Activated CD8-positive, alpha-beta T cell treated with anti-CD3 and anti-CD28 coated beads for 36 hours (primary cell): ENCODE measurements at places on chromosomes 2 and 18. TPM values are rescaled to one million over a fixed set of nuclear protein-coding genes. Genes with fewer than 3 reads are reported as not detected.

The IL36A gene
- not detected for total RNA-seq

The MBP gene
- 41.5 TPM for total RNA-seq

GRCh38 chr2:72994991-72995380 lies 76.5 kb downstream of the SFXN5 start:
- H3K4me3 ChIP-seq = no peak overlapping the region
- no peaks in the 10 kb centered on the region for H3K4me1 ChIP-seq
- no peaks in the 10 kb centered on the region for H3K27me3 ChIP-seq
- DNase-seq = no peak

The GPC1 gene
- 0.83 TPM for total RNA-seq

The VAMP8 gene
- total RNA-seq = 84.5 TPM

GRCh38 chr2:24771764-24772586 lies 21.2 kb downstream of the PTRHD1 start:
- no peak for DNase-seq
- H3K4me1 ChIP-seq = no peaks in the 10 kb centered on the region
- no peak overlapping the region for H3K4me3 ChIP-seq
- H3K36me3 ChIP-seq = peaks cover 5% of the 10 kb centered on the region
- no peaks in the 10 kb centered on the region for H3K27me3 ChIP-seq

The IL37 gene
- total RNA-seq = not detected

DNA sequence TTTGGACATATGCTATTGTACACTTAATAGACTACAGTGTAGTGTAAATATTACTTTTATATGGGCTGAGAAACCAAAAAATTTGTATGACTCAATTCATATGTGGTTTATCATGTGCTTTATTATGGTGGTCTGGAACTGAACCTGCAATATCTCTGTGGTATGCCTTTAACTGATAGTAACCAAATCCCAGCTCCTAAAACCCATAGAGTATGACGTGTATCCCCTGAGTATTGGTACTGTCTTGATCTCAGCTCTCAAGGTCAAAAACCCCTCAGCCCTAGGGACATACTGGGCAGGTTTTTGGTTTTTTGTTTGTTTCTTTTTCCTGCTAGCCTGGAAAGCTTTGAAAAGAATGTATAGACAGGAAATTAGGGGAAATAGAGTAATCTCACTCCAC lies 42.2 kb upstream of the ARHGAP15 start:
- no peaks in the 10 kb centered on the region for H3K27me3 ChIP-seq
- H3K4me1 ChIP-seq = peaks cover 24% of the 10 kb centered on the region

DNA sequence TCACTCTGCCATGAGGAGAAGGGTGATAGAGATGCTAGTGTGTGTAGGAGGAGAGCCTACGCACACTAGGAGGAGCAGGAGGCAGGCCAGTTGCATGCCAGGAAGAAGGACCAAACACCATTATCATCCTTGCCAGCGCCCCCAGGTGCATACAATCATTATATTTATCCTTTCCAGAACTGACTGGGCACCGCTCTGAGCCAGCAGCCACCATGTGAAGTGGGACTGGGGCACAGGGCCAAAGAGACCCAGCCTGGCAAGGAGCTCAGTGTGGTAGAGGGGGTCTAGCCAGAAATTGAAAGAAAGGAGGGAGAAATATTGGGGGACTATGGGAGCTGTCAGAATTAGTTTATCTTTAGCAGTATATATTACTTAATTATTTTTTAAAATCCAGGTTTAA lies 8.3 kb upstream of the GPR148 start:
- no peak overlapping the region for H3K4me3 ChIP-seq
- no peaks in the 10 kb centered on the region for H3K36me3 ChIP-seq
- H3K27me3 ChIP-seq = peaks cover 10% of the 10 kb centered on the region
- no peaks in the 10 kb centered on the region for H3K4me1 ChIP-seq

The DSC2 gene
- not detected for total RNA-seq

The LOXL3 gene
- 0.60 TPM for total RNA-seq

GRCh38 chr18:24991141-24992060 lies 360.6 kb downstream of the ZNF521 start:
- H3K4me3 ChIP-seq = no peak overlapping the region
- H3K36me3 ChIP-seq = no peaks in the 10 kb centered on the region

DNA sequence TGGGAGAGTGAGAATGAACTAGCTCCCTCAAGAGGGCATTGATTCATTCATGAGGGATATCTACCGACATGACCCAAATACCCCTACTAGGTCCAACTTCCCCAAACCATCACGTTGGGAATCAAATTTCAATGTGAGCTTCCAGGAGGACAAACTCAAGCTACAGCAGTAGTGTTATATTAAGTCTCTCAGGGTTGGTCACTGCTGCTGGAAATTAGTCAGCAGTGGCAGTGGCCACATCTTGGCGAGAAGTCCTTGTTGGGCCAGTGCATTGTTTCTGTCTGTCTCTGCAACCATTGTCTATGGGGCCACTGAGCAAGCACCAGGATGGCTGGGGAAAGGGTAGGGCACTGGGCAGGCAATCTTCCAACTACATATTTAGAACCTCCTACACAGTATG lies 47.5 kb downstream of the THUMPD2 start:
- DNase-seq = no peak
- H3K36me3 ChIP-seq = peaks cover 36% of the 10 kb centered on the region
- H3K27ac ChIP-seq = no peak overlapping the region
- H3K27me3 ChIP-seq = peaks cover 2% of the 10 kb centered on the region

- no peak overlapping the region for H3K4me3 ChIP-seq
- H3K27me3 ChIP-seq = no peaks in the 10 kb centered on the region
- DNase-seq = no peak
- H3K36me3 ChIP-seq = no peaks in the 10 kb centered on the region
Measured at GRCh38 chr2:28492282-28492681, 3.6 kb upstream of the PLB1 start.

DNA sequence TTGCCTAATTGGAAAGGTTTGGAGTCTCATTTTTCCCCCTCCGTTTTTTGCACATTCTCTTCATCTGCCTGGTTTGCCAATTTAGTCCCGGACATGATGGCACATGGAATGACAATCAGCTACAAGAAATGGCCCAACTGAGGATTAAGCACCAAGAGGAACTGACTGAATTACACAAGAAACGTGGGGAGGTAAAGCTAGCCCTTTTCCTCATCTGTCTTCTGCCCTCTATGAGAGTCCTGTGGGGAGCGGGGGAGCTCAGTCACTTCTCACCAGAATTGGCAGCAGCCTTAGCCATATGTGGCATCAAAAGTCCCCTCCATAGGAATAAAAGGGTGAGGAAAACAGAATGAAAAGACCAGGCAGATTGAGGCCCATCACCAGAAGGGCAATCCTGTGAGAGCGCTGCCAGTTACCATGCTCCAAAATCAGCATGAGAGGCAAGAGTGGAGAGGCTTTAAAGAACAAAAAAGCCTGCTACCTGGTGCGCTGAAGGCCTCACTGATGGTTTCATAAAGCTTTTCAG lies 11.6 kb downstream of the ATG16L1 start:
- DNase-seq = no peak
- H3K27me3 ChIP-seq = no peaks in the 10 kb centered on the region
- peaks cover 57% of the 10 kb centered on the region for H3K4me1 ChIP-seq
- no peak overlapping the region for H3K4me3 ChIP-seq
- H3K27ac ChIP-seq = peak overlapping the region; percentile 55

The TXNDC9 gene
- 23.0 TPM for total RNA-seq

DNA sequence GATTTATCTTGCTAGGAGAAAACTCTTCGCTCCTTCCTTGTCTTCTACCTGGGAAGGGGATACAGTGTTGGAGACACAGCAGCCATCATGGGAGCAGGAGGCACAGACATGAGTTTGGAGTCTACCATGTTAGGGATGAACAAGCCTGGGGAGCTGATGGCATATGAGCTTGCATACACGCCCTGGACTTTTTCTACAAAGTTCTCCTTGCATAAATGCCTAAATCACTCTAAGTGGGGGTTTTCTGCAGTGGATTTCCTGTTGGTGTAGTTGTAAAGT lies 3.6 kb upstream of the HS1BP3 start:
- H3K27ac ChIP-seq = no peak overlapping the region
- DNase-seq = no peak
- no peak overlapping the region for H3K4me3 ChIP-seq

- no peaks in the 10 kb centered on the region for H3K36me3 ChIP-seq
- no peak overlapping the region for H3K4me3 ChIP-seq
- H3K27ac ChIP-seq = no peak overlapping the region
- H3K27me3 ChIP-seq = no peaks in the 10 kb centered on the region
- DNase-seq = peak; percentile 36
Measured at GRCh38 chr18:23317975-23318675, 135.0 kb upstream of the RIOK3 start.

DNA sequence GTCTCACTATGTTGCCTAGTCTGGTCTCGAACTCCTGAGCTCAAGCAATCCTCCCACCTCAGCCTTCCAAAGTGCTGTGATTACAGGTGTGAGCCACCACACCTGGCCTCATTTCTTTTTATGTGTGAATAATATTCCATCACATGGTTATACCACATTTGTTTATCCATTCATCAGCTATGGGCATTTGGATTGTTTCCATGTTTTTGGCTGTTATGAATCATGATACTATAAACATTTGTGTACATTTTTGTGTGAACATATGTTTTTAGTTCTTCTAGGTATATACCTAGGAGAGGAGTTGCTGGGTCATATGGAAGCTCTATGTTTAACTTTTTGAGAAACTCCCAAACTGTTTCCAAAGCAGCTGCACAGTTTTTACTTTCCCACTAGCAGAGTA lies 24.4 kb downstream of the PKP4 start:
- H3K4me3 ChIP-seq = no peak overlapping the region
- H3K36me3 ChIP-seq = peaks cover 2% of the 10 kb centered on the region
- no peak overlapping the region for H3K27ac ChIP-seq
- no peaks in the 10 kb centered on the region for H3K27me3 ChIP-seq
- no peak for DNase-seq
- H3K4me1 ChIP-seq = peaks cover 26% of the 10 kb centered on the region

The SAG gene
- total RNA-seq = not detected

The CERKL gene
- 0.20 TPM for total RNA-seq

DNA sequence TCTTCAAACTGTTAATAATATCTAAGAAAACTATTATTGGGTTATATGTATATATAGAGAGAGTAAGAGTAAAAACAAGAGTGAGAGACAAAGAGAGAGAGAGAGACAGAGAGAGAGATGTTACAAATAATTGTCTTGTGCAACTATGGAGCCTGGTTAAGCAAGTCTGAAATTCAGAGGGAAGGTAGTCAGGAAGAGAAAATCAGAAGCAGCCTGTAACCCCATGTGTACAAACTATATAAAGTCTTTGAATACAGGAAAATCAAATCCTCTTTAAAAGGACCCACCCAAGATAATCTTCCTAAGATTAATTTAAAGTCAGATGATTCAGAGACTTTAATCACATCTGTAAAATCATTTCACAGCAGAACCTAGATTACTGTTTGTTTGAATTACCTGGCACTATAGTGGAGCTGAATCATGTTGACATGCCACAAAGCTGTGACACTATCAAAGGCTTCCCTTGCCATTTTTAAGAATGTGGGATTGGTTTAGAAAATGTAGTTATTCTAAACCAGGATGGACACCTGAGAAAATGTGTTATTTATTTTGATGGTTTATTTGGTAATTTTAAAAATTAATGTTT lies 301.7 kb upstream of the FSIP2 start:
- DNase-seq = no peak
- no peaks in the 10 kb centered on the region for H3K36me3 ChIP-seq
- no peaks in the 10 kb centered on the region for H3K27me3 ChIP-seq
- no peak overlapping the region for H3K4me3 ChIP-seq

GRCh38 chr2:202847693-202848524 lies 23.7 kb downstream of the ICA1L start:
- no peak overlapping the region for H3K27ac ChIP-seq
- no peak for DNase-seq
- H3K36me3 ChIP-seq = peaks cover 4% of the 10 kb centered on the region
- peaks cover 5% of the 10 kb centered on the region for H3K4me1 ChIP-seq
- no peaks in the 10 kb centered on the region for H3K27me3 ChIP-seq
- no peak overlapping the region for H3K4me3 ChIP-seq

The FEV gene
- not detected for total RNA-seq

The CAPN13 gene
- not detected for total RNA-seq

GRCh38 chr18:56302156-56302555 lies 336.2 kb downstream of the TXNL1 start:
- H3K4me1 ChIP-seq = no peaks in the 10 kb centered on the region
- H3K36me3 ChIP-seq = no peaks in the 10 kb centered on the region
- H3K4me3 ChIP-seq = no peak overlapping the region
- H3K27ac ChIP-seq = no peak overlapping the region
- H3K27me3 ChIP-seq = no peaks in the 10 kb centered on the region
- DNase-seq = no peak

DNA sequence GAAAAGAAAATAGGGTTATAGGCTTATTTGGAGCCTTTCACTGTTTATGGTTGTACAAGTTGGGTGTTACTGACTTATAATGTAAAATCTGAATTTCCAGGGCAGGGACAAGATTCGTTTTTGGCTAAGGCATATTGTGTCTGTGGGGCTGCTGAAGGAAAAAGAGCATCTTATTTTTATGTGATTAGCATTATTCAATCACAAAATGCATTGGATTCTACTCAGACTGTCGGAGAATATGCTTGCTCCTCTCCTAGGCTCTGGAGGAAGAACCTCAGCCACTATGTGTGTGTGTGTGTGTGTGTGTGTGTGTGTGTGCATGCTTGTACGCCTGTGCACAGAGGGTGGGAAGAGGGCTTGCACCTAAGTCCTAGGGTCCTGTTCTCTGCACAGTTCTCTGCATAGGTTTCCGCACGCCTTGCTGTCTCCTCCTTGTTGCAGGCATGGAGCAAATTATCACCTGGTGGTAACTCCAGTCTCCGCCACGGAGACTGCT lies 44.3 kb downstream of the AGAP1 start:
- no peaks in the 10 kb centered on the region for H3K4me1 ChIP-seq
- no peak overlapping the region for H3K4me3 ChIP-seq
- H3K36me3 ChIP-seq = no peaks in the 10 kb centered on the region
- no peak overlapping the region for H3K27ac ChIP-seq

GRCh38 chr2:168482269-168482668 lies 26.2 kb downstream of the CERS6 start:
- H3K4me1 ChIP-seq = peaks cover 55% of the 10 kb centered on the region
- no peak overlapping the region for H3K4me3 ChIP-seq
- no peaks in the 10 kb centered on the region for H3K27me3 ChIP-seq

DNA sequence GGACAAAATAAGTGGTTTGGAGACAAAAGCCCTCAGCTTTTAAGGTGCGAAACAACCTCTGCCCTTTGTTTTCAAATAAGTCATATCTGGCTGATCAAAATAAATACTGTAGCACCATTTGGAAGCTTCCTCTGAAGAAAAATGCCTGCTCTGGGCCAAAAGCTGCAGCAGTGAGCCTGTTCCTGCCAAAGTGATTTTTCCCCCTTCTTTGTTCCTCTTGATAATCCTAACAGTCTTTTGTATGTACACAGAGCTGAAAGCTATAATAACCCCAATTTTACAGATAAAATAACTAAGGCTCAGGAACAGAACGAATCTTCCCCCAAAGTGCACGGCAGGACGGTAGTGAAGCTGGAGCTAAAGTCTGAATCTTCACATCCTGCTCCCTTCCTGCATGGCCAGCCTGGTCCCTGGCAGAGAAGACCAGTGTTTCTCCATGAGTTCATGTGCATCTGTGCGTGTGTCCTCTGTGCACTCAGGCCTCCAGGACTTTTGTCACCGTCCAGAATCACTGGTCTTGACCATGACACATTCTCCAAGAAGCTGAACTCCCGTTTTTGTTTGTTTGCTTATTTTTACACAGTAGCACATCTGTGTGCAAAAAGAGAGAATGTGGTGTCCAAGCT lies 2114.1 kb upstream of the PIK3C3 start:
- no peak overlapping the region for H3K4me3 ChIP-seq
- peaks cover 13% of the 10 kb centered on the region for H3K27me3 ChIP-seq
- no peaks in the 10 kb centered on the region for H3K4me1 ChIP-seq
- H3K36me3 ChIP-seq = no peaks in the 10 kb centered on the region
